ENCODE measurements at places on chromosomes 16 and 17.

GRCh38 chr16:14062261-14062660 is 8.9 kb upstream of the MRTFB start:
- DNase-seq: no peak

GRCh38 chr17:51056813-51057510 is 63.7 kb downstream of the SPAG9 start:
- DNase-seq: peak; percentile 45

- no peak for DNase-seq
These were observed 73.0 kb downstream of the KLHDC4 start for GRCh38 chr16:87692756-87693155.

- no peak for DNase-seq
These were observed at the start of the genes ABI3 and GNGT2 for GRCh38 chr17:49210158-49211029. Gene ABI3, plus strand, starts transcription at chr17:49210707. Its CDS starts 18 bp downstream, at chr17:49210725. Gene GNGT2, minus strand, starts transcription at chr17:49210574. Its CDS starts 3,152 bp downstream, at chr17:49207422.

DNA sequence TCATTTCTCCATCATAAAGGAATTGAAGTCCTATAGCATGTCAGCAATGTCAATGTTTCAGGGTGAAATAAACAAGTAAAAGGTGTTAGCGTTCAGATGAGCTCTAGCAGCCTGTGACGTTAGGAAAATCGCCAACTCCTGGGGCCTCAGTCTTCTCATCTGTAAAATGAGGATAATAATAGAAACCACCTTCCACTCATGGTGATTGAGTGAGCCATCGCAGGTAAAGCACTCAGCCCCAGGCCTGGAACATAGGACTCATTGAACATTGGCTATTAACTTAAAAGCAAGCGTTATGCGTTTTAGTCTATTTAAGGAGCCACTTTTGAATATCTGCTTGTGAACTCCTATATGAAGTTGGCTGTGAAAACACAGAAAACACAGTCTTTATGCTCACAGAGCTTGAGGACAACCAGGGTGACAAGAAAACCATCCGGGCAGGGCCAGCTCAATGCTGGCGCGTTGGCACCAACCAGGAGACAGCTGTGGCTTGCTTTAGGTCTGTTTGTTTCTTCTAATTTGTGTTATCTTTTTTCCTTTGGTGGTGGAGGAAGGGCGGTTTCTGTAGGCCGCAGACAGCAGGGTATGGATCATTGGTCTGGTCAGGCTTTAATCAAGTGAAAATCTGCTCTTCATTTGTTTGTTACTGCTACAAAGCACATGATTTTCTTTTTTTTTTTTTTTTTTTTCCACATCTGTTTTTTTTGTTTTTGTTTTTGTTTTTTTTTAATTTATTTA is 35.7 kb upstream of the MED9 start:
- DNase-seq: no peak

- no peak for DNase-seq
These were observed 25.1 kb downstream of the TBX4 start for GRCh38 chr17:61477204-61477834.

GRCh38 chr17:57294101-57294500 is 37.8 kb downstream of the MSI2 start:
- DNase-seq: peak; percentile 49

GRCh38 chr17:7025245-7025644 is 2.4 kb downstream of the BCL6B start:
- DNase-seq: no peak

GRCh38 chr17:75033346-75034235 is 13.2 kb downstream of the ATP5PD start:
- peak; percentile 78 for DNase-seq

- no peak for DNase-seq
These were observed 11.1 kb upstream of the SLC5A11 start for GRCh38 chr16:24834459-24835335.

DNA sequence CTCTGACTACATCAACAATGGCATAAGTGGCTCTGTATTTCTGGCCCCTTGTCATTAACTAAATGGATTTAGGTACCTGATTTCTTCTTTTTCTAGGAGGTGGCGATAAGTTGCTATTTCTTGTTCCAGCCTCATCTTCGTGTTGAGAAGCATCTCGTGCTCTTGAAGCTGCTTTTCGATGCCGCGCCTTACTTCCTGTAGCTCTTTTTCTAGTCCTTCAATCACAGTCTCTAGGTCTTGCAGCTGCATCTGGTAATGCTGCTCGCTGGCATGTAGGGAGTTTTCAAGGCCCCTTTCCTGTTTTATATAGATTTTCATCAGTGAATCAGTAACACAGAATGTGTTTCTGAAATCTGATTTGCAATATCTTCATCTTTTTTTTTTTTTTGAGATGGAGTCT is 5.1 kb downstream of the KRT222 start:
- DNase-seq: no peak

GRCh38 chr17:39603304-39604016 is 4.3 kb downstream of the NEUROD2 start:
- no peak for DNase-seq
